Colonic mucosa (tissue), 4 donors: ENCODE measurements at places on chromosomes 13 and 19. TPM values are rescaled to one million over a fixed set of nuclear protein-coding genes. Genes with fewer than 3 reads are reported as not detected.

The KIR3DL2 gene
- not detected for total RNA-seq

The SARS2 gene
- total RNA-seq, result 37.2 TPM

The FBXL3 gene
- total RNA-seq, result 27.9 TPM

The RXFP2 gene
- total RNA-seq, result not detected

The TRPC4 gene
- total RNA-seq, result 0.66 TPM
